ENCODE measurements at places on chromosomes 1 and 21.

- no peak for DNase-seq
These were observed 26.3 kb upstream of the NHLH2 start for GRCh38 chr1:115867216-115867615.

DNA sequence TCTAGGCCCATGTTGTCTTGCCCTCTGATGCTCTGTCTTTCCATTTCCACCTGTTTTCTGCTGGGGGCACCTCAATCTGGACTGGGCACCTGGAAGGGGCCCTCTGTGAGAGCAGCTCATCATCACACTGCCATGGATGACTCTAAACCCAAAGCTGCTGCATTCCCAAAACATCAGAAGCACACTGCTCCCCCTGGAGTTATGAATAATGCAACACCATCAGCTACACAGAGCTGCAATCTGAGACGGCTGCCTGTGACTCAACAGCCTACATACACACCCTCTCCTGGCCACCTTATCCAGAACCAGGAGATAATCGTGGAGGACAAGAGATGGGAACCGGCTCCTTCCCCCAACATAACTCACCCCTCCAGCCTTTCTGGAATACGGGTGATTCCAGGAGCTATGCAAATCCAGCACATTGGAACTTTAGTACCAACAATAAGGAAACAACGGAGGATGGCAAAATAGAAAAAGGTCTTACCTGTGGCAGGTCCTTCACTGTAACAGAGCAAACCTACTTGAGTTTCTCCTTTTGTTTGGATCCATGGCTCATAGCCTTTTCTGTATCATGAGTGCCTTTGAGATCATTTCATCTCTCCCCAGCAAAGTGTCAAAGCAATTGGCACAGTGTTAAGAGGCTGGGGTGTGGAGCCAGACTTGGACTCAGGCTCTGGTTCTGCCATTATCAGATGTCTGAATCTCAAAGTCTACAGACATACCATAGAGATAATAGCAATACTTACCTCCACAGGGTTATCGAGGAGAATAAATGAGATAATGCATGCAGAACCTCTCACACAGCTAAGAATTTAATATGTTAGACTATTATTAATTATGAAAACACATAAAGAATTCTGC is 29.3 kb downstream of the AK2 start:
- DNase-seq, result peak; percentile 19

DNA sequence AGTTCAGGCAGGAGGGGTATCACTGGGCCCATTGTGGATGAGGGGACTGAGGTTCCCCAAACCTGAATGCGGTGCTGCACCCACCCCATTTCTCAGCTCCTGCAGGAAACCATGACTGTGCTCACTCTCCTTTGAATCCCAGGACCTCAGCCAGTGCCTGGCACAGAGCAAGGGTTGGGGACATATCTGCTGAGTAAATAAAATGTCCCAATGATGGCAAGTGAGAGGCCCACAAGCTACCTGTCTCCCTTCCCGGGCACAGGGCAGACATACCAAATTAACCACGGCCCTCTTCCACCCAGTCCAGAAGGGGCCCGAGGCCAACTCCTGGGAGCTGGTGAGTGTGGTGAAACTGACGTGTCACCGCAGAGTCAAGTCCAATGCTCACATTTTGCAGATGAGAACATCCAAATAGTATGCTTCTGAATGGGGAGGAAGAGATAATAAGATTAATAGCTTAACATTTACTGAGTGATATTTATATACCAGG is 97.6 kb downstream of the EPHB2 start:
- no peak for DNase-seq

GRCh38 chr1:36400514-36400824 is 2.8 kb upstream of the LSM10 start:
- DNase-seq, result no peak

- no peak for DNase-seq
These were observed 31.6 kb upstream of the ETS2 start for GRCh38 chr21:38774152-38774551.

All from thoracic aorta (tissue), 2 donors.